IMR-90 (cell line): ENCODE measurements at places on chromosomes 4 and X. TPM values are rescaled to one million over a fixed set of nuclear protein-coding genes. Genes with fewer than 3 reads are reported as not detected.

The TMEM129 gene
- 6.6 and 6.7 TPM in 2 replicates for total RNA-seq

The CENPI gene
- 24.2 and 25.8 TPM in 2 replicates for total RNA-seq

DNA sequence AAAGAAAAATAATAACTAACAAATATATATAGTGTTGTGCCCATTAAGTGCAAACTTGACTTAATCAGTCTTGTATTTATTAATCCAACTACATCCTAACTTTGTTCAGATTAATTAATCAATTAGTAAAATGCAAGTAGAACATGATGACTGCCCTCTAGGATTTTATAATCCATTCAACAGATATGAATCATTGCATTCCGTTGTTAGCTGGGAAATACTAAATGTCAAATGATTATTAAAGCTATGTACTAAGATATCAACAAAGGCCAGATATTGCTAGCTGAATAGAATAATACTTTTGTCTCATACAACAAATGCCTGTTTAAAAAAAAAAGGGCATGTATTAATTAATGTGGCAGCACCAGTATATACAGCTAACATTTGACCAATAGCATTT lies 1366.3 kb downstream of the STIM2 start:
- DNase-seq: no peak

The SSX4B gene
- not detected in 2 replicates for total RNA-seq

DNA sequence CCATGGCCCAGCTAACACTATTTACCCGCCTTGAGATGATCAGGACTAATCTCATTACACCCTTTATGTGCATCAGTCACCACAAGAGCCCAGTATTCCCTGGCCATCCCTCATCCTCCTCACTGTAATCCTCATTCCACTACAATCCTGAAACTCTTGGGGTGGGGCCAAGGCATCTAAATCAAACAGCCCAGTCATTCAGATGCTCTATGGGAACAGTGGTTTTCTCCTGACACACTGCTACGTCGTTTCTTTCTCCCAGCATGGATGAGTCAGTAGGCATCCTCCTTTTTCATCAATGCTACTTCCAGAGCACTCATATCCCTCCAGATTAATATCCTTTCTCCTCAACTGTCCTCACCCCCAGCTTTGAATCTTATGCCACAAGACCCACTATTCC lies 5.6 kb downstream of the SDAD1 start:
- peak; percentile 96 for DNase-seq

GRCh38 chr4:14023036-14023435 lies 395.5 kb upstream of the BOD1L1 start:
- DNase-seq: peak; percentile 39

The MGARP gene
- 35.0 and 44.4 TPM in 2 replicates for total RNA-seq

DNA sequence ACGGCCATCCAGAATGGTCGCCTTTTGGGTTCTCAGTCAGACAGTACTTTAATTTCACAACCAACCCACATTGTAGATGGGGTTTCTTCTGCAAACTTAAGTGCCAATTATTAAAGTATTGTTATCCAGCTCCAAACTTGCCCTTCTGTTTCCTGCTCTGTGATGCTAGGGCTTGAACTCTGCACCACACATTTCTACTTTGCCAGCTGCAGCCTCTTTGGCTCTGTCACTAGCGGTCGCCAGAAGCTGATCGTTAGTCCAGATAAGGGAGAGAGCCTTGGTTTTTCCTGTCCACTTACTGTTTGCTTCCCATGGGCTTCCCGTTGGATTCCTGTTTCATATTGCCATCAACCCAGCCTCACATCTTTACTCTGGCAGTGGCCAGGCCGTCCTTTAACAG lies 196.6 kb downstream of the ASB9 start:
- DNase-seq: no peak

GRCh38 chr4:25972984-25973745 lies 59.1 kb downstream of the SMIM20 start:
- no peak for DNase-seq
